GM13976 (cell line): ENCODE measurements at places on chromosomes 1 and 21.

DNA sequence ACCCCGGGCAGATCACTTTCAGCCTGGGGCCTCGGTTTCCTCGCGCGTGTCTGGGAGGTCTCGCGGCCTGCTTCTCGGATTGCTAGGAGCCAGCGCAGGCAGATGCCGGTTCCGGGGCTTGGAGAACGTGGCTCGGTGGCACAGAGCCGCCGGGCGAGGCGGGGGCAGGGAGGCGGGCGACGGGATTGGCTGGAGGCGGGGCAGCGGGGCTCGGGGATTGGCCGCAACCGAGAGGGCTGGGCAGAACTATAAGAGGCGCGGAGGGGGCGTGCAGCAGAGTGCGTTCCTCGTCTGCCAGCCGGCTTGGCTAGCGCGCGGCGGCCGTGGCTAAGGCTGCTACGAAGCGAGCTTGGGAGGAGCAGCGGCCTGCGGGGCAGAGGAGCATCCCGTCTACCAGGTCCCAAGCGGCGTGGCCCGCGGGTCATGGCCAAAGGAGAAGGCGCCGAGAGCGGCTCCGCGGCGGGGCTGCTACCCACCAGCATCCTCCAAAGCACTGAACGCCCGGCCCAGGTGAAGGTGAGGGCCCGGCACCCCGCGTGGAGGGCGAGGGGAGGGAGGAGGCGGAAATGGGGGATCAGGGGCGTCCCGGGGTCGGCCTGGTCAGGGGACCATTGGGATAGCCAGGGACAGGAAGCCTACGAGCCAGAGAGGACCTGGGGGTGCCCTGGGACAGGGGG is at the start of gene MFSD2A:
MFSD2A (plus strand) TSS at position 276 of the 677 bp plus-strand sequence; CDS start at position 424, 148 bp downstream.
- DNase-seq: peak; percentile 95

DNA sequence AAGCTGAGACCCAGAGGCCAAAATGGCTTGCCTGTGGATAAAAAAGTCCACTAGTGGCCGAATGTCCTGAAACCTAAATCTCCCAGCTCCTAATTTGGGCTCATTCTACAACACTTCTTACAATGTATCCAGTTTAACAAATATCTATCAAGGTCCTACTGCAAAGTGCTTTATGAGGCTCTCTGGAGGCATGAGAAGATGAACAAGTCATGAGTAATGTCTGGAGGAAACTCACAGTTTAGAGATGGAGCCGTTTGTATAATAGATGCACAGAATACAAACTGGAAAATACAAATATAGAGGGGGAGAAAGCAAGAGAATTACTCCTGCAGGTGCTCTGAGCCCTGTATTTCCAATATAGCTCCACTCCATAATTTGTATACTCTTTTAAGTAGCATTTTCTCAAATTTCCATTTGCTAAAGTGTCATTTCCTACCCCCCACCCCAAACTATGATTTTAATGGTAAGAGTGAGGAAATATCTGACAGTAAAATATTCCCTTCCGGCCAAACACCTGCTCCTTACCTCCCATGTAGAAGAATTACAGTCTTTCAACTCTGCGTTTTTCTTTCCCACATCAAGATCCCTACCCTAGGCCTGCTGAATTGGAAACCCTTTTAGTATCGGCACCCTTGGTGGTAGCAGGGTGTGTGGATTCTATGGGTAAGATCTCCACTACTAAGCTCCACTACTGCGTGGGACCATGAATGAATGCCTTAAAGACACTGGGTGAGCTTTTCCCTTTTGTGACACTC is 3.3 kb upstream of the ADAMTS5 start:
- DNase-seq: no peak

DNA sequence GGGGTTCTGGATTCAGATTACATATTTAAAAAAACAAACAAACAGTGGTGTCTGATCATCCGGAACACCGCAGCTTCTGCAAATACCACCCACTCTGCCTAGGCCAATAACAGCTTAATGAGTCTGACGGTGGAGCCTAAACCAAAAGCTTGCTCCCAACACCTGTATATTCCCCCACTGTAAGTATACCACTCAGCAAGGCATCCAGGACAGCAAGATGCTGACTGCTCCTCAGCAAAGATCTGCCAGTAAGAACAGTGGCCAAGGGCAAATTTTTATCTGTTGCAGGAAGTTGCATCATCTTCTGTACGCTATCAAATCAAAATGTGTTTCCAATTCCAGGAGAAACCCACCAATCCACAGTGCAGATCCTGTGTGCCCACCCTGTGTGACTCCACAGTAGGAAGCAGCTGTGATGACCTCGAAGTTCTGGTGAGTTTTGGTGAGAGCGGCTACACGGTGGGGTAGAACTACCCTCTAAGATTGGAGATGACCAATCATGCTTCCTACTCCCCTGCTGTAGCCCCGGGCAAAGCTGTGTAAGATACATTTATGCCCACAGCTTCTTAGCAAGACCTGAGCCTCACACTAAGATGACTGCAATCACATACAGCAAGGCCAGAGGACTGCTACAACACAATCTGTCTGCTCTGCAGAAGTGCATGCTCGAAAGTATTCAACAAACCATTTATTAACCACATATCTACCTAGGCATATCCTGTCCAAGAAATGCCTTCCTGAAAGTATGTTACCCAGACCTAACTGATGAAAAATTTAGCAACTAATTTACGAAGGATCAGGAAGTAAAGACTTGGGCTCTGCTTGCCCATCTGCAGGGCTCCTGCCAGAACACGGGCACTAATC is 30.5 kb downstream of the SIPA1L2 start:
- DNase-seq: no peak

- peak; percentile 55 for DNase-seq
Observed at GRCh38 chr1:224106568-224107281, 7.2 kb upstream of the FBXO28 start.

- DNase-seq: no peak
Observed at GRCh38 chr1:204285436-204286305, 71.9 kb upstream of the GOLT1A start.

DNA sequence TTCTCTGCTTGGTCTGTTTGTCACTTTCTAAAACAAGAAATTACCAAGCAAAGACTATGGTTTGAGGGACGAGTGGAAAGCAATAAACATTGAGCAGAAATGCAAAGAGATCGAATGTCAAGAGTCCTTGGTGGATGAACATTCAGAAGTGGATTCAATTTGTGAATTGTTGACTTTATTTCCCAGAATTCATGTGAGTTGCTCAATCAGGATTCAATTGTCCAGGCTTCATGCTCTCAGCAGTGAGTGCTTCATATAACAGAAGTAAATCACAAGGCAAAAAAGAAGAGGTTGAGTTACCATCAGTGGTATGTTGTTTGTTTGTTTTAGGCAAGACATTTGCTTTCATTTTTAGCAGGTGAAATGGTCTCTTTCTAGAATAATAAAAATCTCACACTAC is 31.9 kb downstream of the NGF start:
- no peak for DNase-seq

- DNase-seq: peak; percentile 72
Observed at GRCh38 chr1:65075123-65075976, 72.7 kb upstream of the AK4 start.

- DNase-seq: no peak
Observed at GRCh38 chr1:78640462-78640861, 9.2 kb upstream of the IFI44 start.

GRCh38 chr1:84379917-84380180 is 18.4 kb upstream of the DNASE2B start:
- DNase-seq: no peak

DNA sequence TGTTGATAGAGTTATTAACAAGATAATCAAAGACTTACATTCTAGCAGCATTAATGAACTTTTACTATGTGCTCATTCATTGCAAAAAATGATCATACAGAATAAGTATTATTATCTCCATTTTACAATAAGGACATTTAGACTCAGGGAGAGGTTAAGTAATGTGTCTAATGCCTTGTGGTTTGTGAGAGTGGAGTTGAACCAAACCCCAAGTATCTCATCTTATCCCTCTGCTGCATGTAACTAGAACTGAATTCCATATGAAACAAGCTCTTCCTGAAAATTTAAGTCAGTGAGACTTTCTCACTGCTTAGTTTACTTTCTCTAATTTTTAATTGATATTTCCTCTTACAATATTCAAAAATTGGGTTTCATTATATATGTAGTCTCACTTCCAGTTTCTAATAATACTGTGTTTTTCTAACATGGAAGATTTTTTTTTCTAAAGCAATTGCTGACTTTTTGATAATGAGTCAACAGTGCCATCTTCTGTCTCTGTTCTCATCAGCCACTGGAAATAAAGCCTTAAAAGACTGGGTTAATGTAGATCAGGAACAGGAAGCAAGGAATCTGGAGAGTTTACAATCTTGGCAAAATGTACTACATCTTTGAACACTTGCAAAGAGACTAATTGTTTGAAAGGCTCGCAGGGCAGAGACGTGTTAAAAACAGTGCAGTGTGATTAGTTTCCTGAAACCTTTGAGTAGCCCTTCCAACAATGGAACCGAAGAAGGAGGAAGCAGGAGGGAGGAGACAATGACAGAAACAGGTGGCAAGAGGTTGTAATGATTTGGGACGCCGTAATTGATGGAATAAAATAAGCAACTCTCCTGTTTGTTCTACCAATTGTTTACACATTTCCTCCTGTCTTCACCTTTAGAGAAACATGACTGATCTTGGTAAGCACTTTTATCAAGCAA is 567.6 kb downstream of the MRPL39 start:
- no peak for DNase-seq

DNA sequence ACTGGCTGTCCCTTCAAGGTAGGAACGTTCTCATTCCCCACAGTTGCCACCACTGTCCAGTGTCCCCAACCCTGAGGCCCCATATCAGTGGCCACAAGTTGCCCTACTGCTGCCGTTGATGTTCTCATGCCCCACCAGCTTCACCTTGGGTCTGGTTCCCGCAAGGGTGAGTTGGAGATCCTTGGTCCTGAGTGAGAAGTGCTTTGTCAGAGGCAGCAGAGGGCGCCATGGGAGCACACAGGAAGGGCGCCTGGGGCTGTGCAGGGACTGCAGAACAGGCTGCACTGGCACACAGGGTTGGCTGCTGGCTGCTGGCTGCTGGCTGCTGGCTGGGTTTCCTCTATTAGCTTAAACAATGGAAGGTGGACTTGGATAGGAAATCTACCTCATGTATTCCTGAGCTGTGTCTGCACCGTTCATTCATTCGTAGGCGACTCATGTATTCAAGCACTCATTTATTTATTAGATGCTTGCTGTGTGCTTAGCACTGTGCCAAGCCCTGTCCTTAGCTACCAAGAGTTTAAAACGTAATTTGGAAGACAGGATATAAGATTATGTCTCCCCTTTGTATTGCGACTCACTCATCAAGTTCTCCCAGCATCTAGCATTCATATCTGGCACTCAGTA is 2.1 kb upstream of the S100A9 start:
- DNase-seq: peak; percentile 75

DNA sequence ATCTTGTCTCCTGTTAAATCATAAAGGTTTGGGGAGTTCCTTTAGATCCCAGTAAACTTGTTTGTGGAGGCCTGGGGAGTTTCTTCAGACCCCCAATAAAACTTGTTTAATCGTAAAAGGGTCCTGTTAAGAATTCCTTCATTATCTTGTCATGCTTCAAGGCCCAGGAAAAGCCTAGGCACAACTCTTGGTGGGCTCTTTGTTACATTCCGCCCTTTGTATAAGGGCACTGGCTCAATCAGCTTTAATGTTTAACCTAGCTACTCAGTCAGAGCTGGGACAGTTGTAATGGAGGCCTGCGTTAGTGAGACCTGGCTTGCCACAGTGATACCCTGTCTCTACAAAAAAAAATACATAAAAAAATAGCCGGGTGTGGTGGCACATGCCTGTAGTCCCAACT is 77.2 kb downstream of the MPZL1 start:
- no peak for DNase-seq

GRCh38 chr1:215018555-215018954 is 64.0 kb upstream of the KCNK2 start:
- DNase-seq: no peak

- DNase-seq: no peak
Observed at GRCh38 chr1:66315671-66316070, 218.3 kb upstream of the SGIP1 start.

DNA sequence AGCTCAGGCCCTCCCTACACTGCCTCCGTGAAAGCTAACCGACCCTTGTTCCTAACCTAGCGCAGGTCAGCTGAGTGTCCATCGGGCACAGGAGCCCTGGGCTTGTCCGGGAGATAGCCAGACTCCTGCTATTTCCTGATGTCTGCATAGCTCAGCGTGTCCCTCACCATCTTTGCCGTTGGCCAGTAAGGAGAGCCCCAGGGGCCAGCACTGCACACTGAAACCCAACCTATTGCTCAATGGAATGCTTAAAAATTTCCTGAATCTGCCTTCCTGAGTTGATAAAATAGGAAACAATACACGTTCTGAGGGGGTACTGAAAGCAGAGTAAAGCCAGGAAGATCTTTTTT is 2.2 kb downstream of the RUNX1 start:
- no peak for DNase-seq

- DNase-seq: no peak
Observed at GRCh38 chr1:95431235-95431634, 197.2 kb downstream of the RWDD3 start.

- DNase-seq: no peak
Observed at GRCh38 chr1:46039571-46040052, 92.8 kb downstream of the PIK3R3 start.

DNA sequence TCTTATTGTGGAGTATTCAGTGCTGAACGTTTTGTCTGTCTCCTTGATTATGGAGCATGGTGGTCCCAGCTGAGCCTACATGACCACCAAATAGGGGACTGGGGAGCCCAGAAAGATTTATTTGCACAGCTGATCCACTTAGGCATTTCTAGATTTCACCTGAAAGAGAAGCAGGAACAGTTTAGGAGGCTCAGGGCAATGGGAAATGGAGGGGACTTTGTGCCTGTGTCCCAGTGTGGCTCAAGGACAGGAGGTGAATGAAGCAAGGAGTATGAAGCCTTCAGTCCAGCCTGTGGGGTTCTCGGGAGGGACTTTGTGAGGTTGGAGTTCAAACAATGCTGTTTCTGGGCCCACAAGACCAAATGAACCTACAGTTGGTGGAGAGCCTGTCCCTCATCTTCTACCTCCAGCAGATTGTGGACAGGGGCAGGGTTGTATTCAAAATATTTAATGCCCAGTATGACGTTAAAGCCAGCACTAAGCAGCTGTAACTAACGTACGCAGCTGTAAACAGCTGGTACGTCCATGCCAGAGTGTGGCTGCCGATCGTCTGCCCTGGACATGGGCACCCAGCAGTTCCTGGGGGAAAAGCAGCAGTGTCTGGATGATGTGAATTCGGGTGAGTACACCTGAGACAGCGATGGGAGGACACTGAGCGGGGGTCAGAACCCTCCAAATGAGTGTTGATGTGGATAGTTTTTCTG is 164.9 kb upstream of the RAB4A start:
- DNase-seq: no peak

DNA sequence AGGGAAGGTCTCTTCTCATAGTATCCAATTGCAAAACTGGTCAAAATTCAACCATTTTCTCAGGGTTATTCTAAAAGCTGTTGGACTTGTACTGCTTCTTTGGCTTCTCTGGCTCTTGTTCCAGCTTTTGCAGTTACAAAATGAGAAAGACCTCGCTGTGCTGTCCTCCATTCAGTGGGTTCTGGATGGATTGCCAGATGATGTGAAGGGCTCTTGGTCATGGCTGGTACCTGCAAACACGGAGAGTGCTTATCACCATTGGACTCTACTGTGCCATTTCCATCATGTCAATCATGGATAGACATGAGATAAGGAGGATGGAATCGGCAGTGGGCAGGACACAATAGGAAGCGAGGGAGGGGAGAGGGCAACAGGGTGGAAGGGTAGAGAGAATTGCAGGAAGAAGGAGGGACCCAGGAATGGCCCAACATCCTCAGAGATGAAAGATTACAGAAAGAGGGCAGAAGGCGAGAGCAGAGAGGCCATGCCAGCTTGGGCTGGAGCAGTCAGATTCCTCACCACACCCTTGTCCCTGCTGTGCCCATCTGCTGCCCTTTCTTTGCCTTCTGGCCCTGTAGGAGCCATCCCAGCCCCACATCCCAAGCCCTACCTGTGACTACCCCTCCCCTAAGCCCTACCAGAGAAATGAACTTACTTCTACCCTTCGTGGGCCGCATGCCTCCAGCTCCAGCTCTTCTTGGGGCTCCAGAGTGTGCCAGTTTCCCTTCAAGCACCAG is 70.3 kb downstream of the HIVEP3 start:
- no peak for DNase-seq
